ENCODE measurements at places on chromosomes 12 and 14.

GRCh38 chr12:8951744-8952143 lies 2.3 kb upstream of the M6PR start:
- DNase-seq: no peak

DNA sequence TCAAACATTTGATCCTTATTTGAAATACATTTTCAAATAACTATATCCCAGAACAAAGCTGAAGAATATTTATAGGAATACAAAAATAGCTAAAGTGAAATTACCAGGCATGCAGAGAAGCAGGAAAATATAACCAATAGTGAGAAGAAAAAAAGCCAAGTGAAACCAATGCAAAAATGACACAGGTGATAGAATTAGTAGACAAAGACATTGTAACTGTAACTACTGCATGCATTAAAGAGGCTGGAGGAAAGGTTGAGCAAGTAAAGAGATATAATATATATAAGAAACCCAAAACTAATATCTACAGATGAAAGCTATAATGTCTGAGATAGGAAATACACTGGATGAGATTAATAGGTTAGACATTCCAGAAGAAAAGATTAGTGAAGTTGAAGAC lies 49.2 kb upstream of the PRPF39 start:
- DNase-seq: no peak

GRCh38 chr12:89067421-89068187 lies 284.7 kb downstream of the DUSP6 start:
- DNase-seq: peak; percentile 98

GRCh38 chr12:64237382-64237781 lies 15.3 kb upstream of the KICS2 start:
- DNase-seq: no peak

- peak; percentile 85 for DNase-seq
Observed at GRCh38 chr12:32183650-32184049, 77.0 kb downstream of the BICD1 start.

DNA sequence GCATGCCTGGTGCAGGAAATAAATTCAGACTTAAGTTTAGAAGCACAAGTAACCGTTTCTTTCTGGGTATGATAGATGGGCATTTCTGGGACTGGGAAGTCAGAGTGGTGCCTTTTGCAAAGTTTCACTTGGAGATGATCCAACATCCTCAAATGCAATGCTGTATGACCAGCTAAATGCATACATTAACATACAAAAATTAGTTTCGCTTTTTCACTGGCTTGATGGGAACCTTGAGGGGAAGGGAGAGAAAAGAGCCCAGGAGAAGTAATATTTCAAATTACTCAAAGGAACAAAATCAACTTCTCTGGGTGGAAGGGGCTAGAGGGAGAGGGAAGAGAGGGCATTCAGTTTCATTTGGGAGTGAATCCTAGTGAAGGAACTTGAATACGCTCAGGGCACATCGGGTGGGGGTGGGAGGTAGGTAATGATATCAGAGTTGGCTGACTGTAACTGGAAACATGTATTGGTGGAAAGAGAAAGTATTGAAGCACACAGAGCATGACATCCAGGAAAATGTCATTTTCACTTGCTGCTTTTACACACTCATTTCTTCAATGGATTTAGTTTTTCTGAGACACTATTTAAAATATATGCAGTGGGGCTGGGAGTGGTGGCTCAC lies 175.5 kb downstream of the PTPRO start:
- DNase-seq: no peak

DNA sequence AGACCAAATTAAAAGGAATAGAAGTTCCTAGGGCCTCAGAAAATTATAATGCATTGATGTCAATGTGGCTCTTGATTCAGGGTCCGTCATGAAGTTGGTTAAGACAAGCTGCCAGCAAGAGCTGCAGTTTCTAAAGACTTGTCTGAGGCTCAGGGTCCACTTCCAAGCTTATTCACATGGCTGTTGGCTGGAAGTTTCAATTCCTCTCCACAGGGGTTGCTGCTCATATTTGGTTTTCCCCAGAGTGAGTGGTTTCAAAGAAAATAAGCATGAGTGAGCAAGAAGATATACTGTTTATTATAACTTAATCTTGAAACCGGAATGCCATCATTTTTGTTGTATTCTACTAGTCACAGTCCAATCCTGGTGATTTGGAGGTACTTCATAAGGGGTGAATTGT lies 1247.4 kb downstream of the LRFN5 start:
- DNase-seq: no peak

DNA sequence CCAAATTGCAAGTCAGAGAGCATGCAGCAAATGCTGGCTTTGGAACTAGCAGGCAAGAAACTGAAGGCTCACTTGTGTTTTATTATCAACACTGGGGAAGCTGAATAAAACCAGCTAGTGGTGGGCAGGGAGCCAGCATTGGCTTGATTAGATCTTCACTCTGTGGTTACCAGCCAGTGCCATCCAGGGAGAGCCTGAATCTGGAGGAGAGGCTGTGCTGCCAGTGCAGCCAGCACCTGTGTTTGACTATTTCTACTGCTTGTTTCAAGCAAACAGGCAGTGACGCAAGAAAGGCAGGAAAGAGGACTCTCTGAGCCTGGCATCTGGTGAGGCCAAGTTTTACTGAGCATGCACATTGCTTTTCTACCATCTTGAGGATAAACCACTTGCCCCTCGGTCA lies 247.0 kb downstream of the PHLDA1 start:
- peak; percentile 29 for DNase-seq

GRCh38 chr12:14970473-14970872 lies 2.4 kb upstream of the PDE6H start:
- DNase-seq: no peak

DNA sequence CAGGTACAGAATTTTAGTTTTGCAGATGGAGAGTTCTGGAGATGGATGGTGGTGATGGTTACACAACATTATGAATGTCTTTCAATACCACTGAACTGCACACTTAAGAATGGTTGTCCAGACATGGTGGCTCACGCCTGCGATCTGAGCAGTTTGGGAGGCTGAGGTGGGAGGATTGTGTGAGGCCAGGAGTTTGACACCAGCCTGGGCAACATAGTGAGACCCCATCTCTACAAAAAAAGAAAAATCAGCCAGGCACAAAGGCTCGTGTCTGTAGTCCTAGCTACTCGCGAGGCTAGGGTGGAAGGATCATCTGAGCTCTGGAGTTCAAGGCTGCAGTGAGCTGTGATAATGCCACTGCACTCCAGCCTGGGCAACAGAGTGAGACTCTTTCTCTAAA lies 8.1 kb upstream of the USP30 start:
- DNase-seq: no peak

DNA sequence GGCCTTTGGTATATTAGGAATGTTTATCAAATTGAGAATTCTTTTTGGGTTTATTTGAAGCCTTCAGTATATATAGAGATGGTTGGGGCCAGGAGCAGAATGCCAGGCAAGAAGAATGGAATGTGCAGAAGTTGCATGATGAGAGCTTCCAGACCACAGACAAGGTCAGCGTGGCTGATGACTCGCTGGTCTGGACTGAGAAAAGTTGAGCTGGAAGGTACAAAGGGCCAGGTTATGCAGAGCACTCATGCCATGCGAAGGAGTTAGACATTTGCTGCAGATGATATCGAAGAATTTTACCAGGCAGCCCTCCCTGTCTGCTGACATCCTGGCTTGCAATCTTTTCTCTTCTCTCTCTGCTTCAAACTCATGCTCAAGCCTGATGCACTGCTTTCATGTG lies 196.2 kb upstream of the ARHGAP5 start:
- peak; percentile 92 for DNase-seq

GRCh38 chr12:48291511-48291910 lies 59.2 kb downstream of the ZNF641 start:
- DNase-seq: no peak

DNA sequence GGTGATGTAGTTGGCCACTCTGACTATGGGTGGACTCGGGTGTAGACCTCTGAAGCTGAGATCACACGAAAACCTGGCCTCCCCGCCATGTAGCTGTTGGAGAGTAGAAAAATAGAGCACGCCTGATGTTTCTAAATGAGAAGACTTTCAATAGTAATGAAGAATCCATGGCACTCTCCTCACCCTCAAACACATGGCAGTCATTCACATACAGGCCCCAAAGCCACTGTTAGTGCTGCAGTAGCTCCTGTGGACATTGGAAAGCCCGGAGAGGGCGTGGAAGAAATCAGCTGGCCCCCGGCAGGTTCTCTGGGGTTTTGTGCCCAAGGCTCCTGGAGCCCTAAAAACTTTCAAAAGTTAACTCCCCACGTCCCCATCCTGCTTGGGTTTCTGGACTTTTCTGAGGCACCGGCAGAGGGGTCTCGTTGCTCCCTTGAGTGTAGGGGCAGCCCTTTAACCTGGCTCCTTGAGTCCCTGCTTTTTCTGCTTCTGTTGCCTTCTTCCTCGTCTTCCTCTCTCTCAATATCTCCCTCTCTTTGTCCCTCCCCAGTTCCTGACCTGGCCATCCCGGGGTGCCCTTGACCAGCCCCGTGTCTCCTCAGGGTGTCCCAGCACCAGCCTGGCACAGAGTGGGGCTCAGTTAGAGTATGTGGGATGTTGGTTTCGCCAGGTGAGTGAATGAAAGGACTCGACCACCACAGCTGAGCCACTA lies 8.3 kb downstream of the MEG3 start:
- DNase-seq: no peak

DNA sequence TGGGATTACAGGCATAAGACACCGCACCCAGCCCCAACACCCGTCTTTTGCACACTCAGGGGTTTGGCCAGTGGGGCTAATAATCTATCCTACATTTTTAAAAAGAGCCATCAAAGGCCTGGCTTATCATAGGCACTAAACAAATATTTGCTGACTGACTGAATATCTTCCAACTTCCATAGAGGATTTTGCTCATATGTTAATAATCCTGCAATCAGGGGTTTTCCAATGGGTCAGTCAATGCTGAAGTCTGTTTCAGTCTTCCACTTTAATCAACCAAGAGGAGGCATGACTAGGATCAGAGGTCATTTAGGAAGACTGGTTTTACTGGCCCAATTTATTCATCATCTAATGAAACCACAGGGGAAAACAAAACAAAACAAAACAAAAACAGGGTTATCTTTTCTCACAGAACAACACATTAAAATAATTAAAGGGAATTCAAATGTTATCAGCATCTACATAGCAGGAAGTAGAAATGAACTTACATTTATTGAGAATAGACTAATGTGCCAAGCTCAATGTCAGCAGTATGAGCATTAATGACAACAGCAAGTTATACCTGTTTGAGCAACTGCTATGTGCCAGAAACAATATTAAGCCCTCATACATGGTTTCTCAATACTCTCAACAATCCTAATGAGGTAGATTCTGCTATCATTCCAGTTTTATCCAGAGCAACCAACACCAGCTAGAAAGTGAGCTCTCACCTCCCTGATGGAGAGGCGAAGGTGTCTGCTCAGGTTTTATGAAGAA lies 372.2 kb downstream of the EGLN3 start:
- DNase-seq: no peak

GRCh38 chr12:47024463-47024862 lies 55.0 kb upstream of the PCED1B start:
- no peak for DNase-seq

- no peak for DNase-seq
Observed at GRCh38 chr12:91910871-91911388, 234.7 kb downstream of the BTG1 start.

GRCh38 chr12:95218150-95219133 lies 835 bp downstream of the VEZT start:
- DNase-seq: peak; percentile 79

All from EH (cell line).